Kidney (tissue), 22 donors: ENCODE measurements at places on chromosomes 16 and 17. TPM values are rescaled to one million over a fixed set of nuclear protein-coding genes. Genes with fewer than 3 reads are reported as not detected.
A peak's percentile ranks its signal among the peaks of the same experiment; 100 is the strongest.

DNA sequence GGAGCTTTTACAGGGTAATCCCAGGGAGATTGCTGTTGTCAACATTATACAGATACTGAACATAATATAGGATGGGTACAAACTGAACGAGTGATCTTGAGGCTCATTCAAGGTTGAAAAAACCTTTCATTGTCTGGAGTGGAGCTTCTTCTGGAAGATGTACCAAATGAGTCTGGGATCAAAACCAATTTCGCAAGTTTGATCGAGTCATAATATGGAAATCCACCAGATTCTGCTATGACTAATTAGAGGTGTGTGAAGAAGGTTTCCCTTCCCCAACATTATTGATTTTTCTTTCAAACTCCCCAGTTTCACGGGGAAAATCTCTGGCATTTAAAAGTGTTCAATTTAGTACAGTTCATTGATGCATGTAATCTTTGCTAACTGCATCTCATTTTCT, 324.1 kb downstream of the ZFHX3 start:
- no peaks in the 10 kb centered on the region for H3K4me1 ChIP-seq
- DNase-seq, result no peak
- no peaks in the 10 kb centered on the region for H3K36me3 ChIP-seq
- H3K27ac ChIP-seq, result no peak overlapping the region
- no peak overlapping the region for H3K4me3 ChIP-seq

DNA sequence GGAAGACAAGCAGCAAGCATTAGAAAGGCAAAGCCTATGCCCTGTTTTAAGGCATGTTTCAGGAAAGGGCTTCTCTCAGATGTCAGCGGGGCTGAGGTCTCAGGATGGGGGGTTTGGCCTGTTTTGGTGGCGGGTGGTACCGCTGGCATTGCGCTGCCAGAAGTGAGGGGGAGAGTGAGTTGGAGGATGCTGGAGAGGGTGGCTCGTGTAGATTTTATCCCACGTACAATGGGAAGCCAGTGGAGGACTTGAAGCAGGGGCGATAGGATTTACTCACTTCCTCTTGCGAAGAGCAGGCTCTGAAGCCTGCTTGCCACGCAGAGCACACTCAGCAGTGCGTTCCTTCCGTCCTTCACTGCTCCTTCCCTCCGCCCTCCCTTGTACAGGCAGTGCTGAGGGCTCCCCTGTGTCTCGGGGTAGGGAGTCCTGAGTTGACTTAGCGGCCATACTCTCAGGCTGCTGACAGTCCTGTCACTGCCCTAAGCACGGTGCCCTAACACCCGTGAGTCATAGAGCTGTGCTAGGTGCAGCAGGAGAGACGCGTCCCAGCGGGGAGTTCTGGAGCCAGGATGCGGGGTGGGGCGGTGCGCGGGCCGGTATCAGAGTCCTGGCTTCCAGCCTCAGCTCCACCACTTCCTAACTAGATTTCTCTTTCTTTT, 113.1 kb downstream of the SNX29 start:
- H3K27me3 ChIP-seq, result no peaks in the 10 kb centered on the region
- peaks cover 22% of the 10 kb centered on the region for H3K4me1 ChIP-seq
- peak overlapping the region; percentile 33 for H3K4me3 ChIP-seq
- H3K27ac ChIP-seq, result peak overlapping the region; percentile 35
- peak; percentile 59 for DNase-seq

DNA sequence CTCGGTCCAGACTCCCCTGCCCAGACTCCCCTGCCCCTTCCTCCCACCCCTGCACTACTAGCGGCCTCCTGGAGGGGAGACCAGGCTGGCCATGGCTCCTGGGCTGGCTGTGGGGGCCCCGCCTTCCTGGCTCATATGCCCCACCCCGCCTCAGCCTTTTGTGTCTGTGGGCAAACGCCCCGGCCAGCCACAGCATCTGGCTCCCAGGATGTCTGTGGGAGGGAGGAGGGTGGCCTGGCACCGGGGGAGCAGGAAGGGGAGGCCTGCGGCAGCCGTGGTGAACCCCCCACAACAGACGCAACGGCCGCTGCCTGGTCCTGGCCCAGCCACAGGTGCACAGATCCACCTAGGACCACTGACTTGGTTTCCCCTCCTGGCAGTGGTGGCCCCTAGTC, 32.9 kb downstream of the BAHCC1 start:
- H3K27me3 ChIP-seq, result no peaks in the 10 kb centered on the region
- no peak overlapping the region for H3K27ac ChIP-seq
- no peaks in the 10 kb centered on the region for H3K4me1 ChIP-seq
- no peaks in the 10 kb centered on the region for H3K36me3 ChIP-seq

- no peak overlapping the region for H3K27ac ChIP-seq
- no peak for DNase-seq
- no peak overlapping the region for H3K4me3 ChIP-seq
Observed at GRCh38 chr16:4762205-4762604, 4.8 kb downstream of the ZNF500 start.

GRCh38 chr16:1496464-1496863, 3.3 kb downstream of the TELO2 start:
- DNase-seq, result no peak
- peaks cover 18% of the 10 kb centered on the region for H3K4me1 ChIP-seq
- no peak overlapping the region for H3K4me3 ChIP-seq

- DNase-seq, result no peak
- no peaks in the 10 kb centered on the region for H3K4me1 ChIP-seq
- H3K27ac ChIP-seq, result no peak overlapping the region
- no peaks in the 10 kb centered on the region for H3K27me3 ChIP-seq
- no peak overlapping the region for H3K4me3 ChIP-seq
Observed at GRCh38 chr16:11554053-11554452, 32.7 kb downstream of the LITAF start.

GRCh38 chr17:40026816-40027613, 11.8 kb downstream of the CSF3 start:
- peaks cover 9% of the 10 kb centered on the region for H3K4me1 ChIP-seq
- H3K27ac ChIP-seq, result peak overlapping the region; percentile 13
- H3K36me3 ChIP-seq, result peaks cover 58% of the 10 kb centered on the region
- no peaks in the 10 kb centered on the region for H3K27me3 ChIP-seq
- H3K4me3 ChIP-seq, result no peak overlapping the region
- DNase-seq, result peak; percentile 92

DNA sequence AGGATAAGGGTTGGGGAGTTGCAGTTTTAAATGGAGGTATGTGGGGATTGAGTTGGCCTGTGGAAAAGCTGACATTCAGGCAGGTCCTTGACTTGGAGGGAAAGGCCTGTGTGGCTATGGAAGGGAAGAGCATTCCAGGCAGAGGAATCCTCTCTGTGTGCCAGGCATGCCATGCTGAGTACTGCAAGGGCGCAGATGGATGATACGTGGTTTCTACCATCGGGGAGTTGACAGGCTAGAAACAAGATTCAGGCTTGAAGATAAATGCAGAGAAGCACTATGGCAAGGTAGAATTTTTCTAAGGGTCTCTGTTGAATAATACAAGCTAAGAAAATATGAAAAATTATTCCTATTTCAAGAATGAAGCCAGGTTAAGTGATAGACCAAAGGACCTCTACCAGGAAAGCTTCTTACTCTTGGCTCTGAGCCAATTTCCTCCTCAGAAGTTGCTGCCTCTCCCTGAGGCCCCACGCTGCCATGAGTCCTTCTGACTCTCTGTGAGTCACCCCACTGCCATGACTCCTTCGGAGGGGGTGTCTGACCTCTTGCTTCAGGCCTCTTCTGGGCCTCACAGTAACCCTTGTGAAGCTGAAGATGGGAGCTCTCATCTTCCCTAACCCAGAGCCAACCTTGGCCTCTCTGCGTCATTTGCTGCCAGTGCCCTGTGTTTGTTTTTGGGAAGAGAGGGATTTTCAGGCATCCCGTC, 75.8 kb downstream of the WNT3 start:
- H3K4me1 ChIP-seq, result no peaks in the 10 kb centered on the region
- no peak overlapping the region for H3K27ac ChIP-seq
- H3K36me3 ChIP-seq, result no peaks in the 10 kb centered on the region
- H3K27me3 ChIP-seq, result no peaks in the 10 kb centered on the region
- no peak overlapping the region for H3K4me3 ChIP-seq
- DNase-seq, result no peak

DNA sequence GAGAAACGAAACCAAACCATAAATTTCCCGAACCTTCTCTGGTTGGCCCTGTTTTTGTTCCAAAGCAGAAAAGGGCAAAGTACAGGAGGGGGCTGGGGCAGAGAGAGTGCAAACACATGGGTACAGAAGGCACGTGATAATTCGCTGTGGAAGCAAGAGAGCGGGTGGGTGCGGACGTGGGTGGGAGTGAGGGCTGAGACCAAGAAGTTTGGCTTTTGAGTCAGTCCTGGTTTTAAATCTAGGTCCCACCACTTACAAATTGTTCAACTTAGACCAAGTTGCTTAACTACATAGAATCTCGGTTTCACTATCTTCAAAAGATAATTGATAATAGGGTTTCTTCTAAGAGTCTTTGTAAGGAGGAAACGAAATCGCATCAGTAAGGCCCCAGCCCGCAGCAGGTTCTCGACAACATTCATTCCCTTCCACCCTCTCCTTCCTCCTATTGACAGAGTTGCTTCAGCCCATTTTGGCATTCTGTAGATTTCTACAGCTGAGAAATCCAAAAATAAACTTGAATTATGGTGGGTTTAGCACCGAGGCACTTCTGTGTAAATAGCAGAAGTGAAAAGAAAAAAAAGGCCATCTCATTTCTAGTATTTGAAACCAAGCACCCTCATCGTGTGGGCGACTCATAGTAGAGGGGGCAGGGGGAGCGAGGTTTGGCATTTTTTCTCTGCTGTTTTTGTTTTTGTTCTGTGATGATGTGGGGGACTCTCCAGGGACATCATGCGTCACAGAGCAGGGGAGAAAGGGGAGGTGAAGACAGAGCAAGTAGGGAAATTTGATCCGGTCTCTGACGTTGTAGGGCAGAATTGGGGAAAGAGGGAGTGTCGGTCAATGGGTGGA, 33.6 kb upstream of the CCR7 start:
- H3K27ac ChIP-seq, result peak overlapping the region; percentile 26
- no peak overlapping the region for H3K4me3 ChIP-seq

DNA sequence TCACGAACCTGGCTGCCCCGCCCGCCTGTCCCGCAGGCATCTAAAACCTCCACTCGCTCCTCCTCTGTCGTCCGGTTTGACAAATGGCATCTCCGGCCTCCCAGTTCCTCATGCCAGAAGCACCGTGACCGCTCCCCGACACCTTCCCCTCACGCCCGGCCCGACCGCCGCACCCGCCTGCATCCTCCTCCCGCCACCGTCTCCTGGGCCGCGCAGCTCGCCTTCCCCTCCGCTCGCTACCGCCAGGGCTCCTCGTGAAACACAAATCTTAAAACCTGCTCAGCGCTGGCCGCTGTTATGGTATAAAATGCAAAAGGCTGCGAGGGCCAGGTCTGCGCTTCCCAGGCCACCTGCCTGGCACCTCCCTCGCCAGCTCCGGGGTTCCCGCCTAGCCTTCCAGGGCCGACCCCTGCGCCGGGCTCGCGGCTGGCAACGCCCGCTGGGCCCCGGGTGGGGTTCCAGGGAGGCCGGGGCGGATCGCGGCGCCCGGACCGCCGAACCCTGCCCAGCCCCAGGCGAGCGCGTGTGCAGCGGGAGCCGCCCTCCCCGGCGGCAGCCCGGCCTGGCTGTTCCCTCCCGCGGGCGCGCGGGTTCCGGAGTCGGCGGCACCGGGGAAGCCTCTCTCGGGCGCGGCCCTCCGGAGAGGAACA, 488 bp downstream of the SPSB3 start:
- H3K36me3 ChIP-seq, result peaks cover 2% of the 10 kb centered on the region
- peak overlapping the region; percentile 71 for H3K27ac ChIP-seq
- H3K4me3 ChIP-seq, result peak overlapping the region; percentile 88

DNA sequence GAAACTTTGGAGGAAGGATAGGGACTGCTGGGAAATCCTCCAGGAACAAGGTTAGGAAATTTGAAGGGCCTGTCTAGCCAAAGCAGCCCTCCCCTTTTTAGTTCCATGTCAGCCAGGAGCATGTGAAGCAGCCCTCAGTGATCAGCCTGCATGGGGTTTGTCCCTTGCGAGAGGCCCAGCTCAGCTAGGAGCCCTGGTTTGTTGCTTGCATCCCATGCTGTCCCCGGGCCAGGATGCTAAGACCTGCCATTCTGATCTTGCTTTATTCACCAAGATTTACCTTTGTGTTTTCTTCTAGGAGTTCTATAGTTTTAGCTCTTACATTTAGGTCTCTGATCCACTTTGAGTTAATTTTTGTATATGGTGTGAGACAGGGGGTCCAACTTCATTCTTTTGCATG, 27.6 kb downstream of the CLUAP1 start:
- H3K4me1 ChIP-seq, result no peaks in the 10 kb centered on the region
- peaks cover 7% of the 10 kb centered on the region for H3K36me3 ChIP-seq
- H3K4me3 ChIP-seq, result no peak overlapping the region
- no peaks in the 10 kb centered on the region for H3K27me3 ChIP-seq
- H3K27ac ChIP-seq, result no peak overlapping the region
- no peak for DNase-seq

Gene PIEZO1
- 124 TPM for total RNA-seq

Gene SDR42E1
- total RNA-seq, result 15.0 TPM

Gene TMEM92
- total RNA-seq, result 2.4 TPM

Gene DPEP2
- 3.1 TPM for total RNA-seq

Gene MYH11
- total RNA-seq, result 175 TPM

Gene VAT1L
- total RNA-seq, result 0.85 TPM

Gene PRAC2
- not detected for total RNA-seq

Gene CCL17
- total RNA-seq, result 1.5 TPM

Gene SPNS2
- 60.5 TPM for total RNA-seq
